Upper lobe of left lung (tissue), 6 donors: ENCODE measurements at places on chromosomes 5 and 9. TPM values are rescaled to one million over a fixed set of nuclear protein-coding genes. Genes with fewer than 3 reads are reported as not detected.

Gene TAF1L
- not detected for total RNA-seq

Gene PCDHA9
- 0.17 TPM for total RNA-seq

Gene NOL8
- 23.1 TPM for total RNA-seq

Gene ADAMTS2
- 10.0 TPM for total RNA-seq

Gene EXD3
- total RNA-seq: 22.8 TPM

DNA sequence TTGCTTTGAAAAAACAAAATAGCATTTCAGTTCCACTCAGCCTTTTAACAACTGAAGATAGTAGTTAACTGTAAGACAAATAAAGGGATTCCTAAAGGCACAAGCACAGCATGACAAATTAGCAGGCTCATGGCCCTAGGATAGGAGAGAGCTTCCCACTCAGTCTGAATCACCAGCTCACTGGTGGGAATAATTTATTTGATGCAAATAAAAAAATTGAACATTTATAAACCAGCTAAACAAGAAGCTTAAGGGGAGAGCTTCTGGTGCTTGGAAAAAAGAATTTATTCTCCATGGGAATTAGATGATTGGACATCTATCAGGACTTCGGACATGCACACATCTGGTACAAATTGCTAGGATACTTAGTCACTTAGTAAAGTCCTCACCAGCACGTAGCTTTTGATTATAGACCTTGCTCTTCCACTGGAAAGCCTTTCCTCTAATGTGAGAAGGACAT, 294.1 kb upstream of the TNC start:
- DNase-seq: no peak
- H3K27me3 ChIP-seq: no peaks in the 10 kb centered on the region
- no peaks in the 10 kb centered on the region for H3K4me1 ChIP-seq
- H3K36me3 ChIP-seq: no peaks in the 10 kb centered on the region
- H3K27ac ChIP-seq: no peak overlapping the region

- no peak for DNase-seq
- H3K36me3 ChIP-seq: no peaks in the 10 kb centered on the region
- H3K4me3 ChIP-seq: no peak overlapping the region
- H3K27ac ChIP-seq: no peak overlapping the region
- no peaks in the 10 kb centered on the region for H3K27me3 ChIP-seq
Measured at GRCh38 chr9:137369911-137370764, 52.8 kb downstream of the EXD3 start.

DNA sequence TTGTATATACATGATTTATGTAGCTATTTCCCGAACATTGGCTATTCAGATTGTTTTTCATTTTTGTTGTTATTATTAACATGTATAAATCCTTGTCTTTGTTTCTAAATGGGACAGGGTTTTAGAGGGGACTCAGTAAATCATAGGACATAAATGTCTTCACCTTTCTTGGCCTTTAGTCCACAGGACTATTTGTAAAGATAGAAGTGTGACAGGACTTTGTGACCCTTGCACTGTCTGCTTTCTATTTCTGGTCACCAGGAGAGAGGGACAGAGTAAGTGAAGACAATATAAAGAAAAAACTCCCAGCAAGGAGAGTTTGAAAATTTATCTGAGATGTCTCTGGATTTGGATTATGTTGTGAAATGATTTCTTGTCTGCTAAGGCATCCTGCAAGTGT, 78.6 kb upstream of the GOLM1 start:
- H3K27me3 ChIP-seq: no peaks in the 10 kb centered on the region
- no peaks in the 10 kb centered on the region for H3K4me1 ChIP-seq
- no peak overlapping the region for H3K27ac ChIP-seq
- H3K36me3 ChIP-seq: no peaks in the 10 kb centered on the region
- no peak overlapping the region for H3K4me3 ChIP-seq

- no peaks in the 10 kb centered on the region for H3K36me3 ChIP-seq
- no peaks in the 10 kb centered on the region for H3K4me1 ChIP-seq
Measured at GRCh38 chr5:92554447-92555085, 1026.5 kb downstream of the NR2F1-AS1 start.

DNA sequence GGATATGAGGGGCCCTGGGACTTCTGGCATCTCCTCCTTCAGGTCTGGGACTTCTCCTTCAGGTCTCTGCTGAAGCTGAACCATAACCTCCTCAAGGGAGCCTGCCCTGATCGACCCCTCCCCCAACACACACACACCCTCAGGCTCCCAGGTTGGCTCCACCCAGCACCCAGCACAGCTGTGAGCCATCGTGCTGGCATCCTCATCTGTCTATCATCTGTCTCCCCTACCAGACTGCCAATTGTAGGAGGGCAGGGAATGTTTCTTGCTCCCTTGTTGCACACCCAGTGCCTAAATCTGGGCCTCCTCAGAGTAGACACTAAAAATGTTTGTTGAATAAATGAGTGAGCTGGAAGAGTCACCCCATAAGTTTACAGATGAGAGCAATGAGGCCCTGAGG, 71.4 kb downstream of the LRSAM1 start:
- peaks cover 50% of the 10 kb centered on the region for H3K4me1 ChIP-seq
- H3K4me3 ChIP-seq: no peak overlapping the region
- peaks cover 80% of the 10 kb centered on the region for H3K36me3 ChIP-seq

DNA sequence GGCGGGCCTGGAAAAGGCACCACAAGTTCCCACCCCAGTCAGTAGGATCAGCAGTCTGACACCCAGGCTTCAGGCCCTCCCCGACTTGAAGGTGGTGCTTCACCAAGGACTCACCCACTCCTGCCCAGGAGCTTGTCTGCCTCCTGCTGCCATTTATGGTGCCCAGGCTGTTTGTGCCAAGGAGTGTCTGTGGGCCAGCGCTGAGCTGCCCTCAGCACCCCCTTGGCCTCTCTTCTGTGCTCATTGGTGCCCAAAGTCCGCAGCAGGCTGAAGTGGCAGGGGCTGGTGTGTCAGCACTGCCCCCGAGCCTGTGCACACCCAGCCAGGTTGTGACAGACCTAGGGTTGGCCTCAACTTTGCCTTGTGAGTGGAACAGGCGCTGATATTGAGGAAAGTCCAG, 23.5 kb downstream of the JMY start:
- no peak overlapping the region for H3K27ac ChIP-seq
- no peak for DNase-seq
- no peaks in the 10 kb centered on the region for H3K4me1 ChIP-seq

- no peak overlapping the region for H3K27ac ChIP-seq
- no peaks in the 10 kb centered on the region for H3K36me3 ChIP-seq
- H3K4me3 ChIP-seq: no peak overlapping the region
- DNase-seq: no peak
Measured at GRCh38 chr5:14226149-14226548, 83.0 kb downstream of the TRIO start.

DNA sequence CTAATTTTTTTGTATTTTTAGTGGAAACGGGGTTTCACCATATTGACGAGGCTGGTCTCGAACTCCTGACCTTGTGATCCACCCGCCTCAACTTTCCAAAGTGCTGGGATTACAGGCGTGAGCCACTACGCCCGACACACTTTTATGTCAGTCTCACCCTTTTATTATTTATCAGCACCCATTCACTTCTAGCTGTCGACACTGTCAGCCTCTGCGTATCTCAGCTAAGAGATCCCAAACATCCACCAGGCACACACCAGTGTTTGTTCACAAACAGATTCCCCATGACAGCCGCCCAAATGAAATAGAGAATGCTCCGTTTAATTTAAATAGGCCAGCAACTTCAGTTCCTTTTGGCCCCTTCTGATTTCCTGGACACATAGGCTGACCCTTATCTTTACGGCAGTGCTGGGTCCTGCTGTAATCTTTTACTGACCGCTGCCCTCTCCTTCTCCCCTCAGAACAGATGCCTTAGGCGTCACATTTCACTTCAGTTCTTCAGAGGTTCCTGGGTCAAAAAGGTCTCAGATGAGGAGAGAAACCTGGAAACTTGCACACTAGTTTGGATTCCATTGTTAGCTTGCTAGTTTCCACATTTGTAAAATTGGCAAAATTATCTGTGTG, 43.1 kb upstream of the CKMT2 start:
- H3K4me3 ChIP-seq: no peak overlapping the region
- no peak for DNase-seq
- H3K27ac ChIP-seq: no peak overlapping the region
- peaks cover 3% of the 10 kb centered on the region for H3K4me1 ChIP-seq
- no peaks in the 10 kb centered on the region for H3K36me3 ChIP-seq

DNA sequence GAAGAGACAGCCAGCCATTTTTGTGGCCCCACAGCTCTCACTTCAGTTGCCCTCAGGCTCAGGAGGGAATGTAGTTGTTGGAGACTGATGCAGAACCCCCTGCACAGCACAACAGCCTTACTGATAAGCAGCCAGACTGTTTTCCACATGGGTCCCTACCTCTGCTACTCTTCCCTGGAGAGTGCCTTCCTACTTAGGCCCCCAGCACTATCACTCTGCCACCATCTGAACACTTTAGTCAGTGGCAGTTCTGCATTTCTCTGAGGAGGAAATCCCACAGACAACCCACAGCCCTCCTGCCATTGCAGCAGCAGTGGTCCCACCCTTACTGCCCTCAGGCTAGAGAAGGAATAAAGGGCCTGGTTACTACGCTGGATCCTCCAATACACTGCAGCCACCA, 61.8 kb upstream of the PTPRD start:
- no peak overlapping the region for H3K4me3 ChIP-seq
- H3K27me3 ChIP-seq: no peaks in the 10 kb centered on the region
- no peaks in the 10 kb centered on the region for H3K36me3 ChIP-seq

DNA sequence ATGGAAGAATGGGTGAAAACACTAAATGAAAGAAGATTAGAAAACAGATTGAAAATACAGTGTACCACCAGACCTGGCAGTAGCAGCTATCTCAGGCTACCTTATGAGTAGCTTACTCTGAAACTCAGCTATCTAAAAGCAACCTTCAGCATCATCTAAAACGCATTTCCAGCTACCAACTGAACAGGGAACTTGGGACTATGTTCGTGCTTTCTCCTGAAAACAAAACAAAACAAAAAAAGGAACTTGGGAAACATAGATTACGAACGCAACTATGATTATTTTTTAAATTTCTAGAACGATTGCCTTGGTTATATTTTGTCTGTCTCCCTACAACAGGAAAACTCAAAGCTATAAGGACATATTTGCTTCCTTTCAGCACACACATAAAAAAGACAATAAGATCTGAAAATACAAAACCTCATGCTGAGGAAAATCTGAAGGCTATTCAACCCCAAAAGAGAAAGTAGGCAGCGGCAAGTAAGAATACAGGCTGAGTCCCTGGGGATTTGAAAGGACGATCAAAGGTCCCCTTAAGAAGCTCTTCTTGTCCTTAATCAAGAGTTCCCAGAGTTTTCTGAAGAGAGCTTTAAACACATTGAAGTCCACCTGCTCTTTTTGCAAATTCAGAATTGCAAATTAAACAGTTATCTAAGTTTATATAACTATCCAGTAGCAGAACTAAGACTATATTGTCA, 53.4 kb downstream of the OR2K2 start:
- no peak for DNase-seq
- no peak overlapping the region for H3K27ac ChIP-seq
- H3K36me3 ChIP-seq: no peaks in the 10 kb centered on the region
- H3K4me1 ChIP-seq: no peaks in the 10 kb centered on the region

- no peaks in the 10 kb centered on the region for H3K4me1 ChIP-seq
- H3K27ac ChIP-seq: no peak overlapping the region
- H3K4me3 ChIP-seq: no peak overlapping the region
- no peak for DNase-seq
- no peaks in the 10 kb centered on the region for H3K36me3 ChIP-seq
Measured at GRCh38 chr5:15835514-15835913, 335.5 kb downstream of the FBXL7 start.

GRCh38 chr5:163276466-163276865, 160.9 kb upstream of the CCNG1 start:
- no peaks in the 10 kb centered on the region for H3K36me3 ChIP-seq
- no peaks in the 10 kb centered on the region for H3K4me1 ChIP-seq
- H3K4me3 ChIP-seq: no peak overlapping the region

DNA sequence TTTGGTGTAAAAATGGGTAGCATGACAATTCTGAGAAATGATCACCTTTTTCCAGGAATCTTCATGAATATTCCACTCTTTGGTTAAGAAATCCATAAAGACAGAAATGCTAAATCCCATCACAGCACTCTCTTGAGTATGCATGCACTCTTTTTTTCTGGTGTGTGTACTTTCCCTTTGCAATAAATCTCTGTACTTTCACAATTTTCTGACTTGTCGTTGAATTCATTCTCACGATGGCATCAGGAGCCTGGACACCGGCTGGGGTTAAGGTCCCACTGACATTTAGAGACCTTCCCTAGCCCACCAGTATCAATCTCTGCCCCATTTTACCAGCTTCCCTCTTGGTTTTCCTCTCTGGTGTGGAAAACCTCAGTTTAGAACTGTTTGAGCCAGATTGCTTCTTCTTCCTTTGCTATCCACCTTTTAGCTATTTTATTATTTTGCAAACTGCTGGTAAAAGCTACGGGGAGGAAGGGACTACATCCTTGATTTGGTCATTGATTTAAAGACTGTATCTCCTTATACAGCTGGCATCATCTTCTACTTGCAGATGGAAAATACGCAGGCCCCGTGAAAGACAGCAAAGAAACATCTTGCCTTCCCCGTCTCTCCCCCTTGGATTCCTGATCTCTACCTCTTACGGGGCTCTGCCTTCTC, 59.9 kb upstream of the ZFR start:
- H3K27me3 ChIP-seq: no peaks in the 10 kb centered on the region
- peaks cover 8% of the 10 kb centered on the region for H3K4me1 ChIP-seq
- H3K36me3 ChIP-seq: no peaks in the 10 kb centered on the region
- DNase-seq: no peak

DNA sequence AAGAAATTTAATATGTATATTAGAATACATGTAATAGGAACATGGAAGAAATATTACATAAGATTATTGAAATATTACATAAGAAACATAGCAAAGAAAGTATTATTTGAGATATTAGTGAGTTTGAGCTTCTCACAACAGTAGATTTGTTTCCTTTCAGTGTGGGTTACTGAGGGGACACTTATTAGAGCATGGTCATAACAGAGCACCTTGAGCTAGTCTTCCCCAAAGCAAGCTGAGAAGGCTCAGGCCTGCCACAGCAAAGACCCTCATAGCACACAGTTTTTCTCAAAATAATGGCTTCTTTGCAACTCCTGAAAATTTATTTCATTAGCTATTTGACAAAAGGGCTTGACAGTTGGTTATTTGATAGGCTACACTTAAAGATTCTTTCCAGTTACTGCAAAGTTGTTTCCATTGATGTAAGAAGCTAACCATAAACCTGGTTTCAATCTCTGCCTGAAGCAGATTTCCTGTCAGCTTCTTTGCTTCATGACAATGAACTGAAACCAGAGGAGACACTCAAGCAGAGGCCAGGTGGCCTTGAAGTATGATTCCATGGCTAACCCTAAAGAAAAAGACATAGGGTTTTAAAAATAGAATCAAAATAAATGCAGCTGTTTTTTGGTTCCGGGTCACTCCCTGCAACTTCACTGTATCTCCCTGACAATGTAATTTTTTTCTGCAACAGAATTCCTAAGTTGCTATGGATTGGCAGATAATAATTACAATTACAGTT, 68.6 kb downstream of the ERMP1 start:
- no peak overlapping the region for H3K4me3 ChIP-seq
- no peaks in the 10 kb centered on the region for H3K4me1 ChIP-seq
- H3K36me3 ChIP-seq: peaks cover 20% of the 10 kb centered on the region
- H3K27me3 ChIP-seq: no peaks in the 10 kb centered on the region
- H3K27ac ChIP-seq: no peak overlapping the region

GRCh38 chr9:30484690-30485089, 1899.8 kb upstream of the ACO1 start:
- H3K4me1 ChIP-seq: no peaks in the 10 kb centered on the region
- no peaks in the 10 kb centered on the region for H3K27me3 ChIP-seq
- H3K4me3 ChIP-seq: no peak overlapping the region
- no peaks in the 10 kb centered on the region for H3K36me3 ChIP-seq
- no peak overlapping the region for H3K27ac ChIP-seq
